ENCODE measurements at places on chromosomes 4 and X.

DNA sequence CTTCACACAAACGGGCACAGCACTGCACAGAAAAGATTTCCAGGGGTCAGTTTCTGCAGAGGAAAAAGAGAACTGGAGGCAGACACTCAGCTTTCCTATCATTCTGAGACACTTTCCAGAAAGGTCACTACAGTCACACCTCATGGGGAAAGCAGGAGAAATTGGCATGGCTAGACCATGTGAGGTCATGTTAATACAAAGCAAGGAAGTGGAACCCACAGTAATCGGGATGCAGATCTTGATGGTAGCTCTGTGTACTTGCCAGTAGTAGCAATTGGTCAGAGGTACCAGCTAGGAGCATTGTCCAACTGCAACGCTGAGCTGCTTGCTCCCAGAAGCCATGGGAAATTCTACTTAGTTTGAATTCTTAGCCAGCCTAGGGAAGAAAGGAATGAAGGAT lies 255.3 kb upstream of the PCDH10 start:
- DNase-seq = no peak

DNA sequence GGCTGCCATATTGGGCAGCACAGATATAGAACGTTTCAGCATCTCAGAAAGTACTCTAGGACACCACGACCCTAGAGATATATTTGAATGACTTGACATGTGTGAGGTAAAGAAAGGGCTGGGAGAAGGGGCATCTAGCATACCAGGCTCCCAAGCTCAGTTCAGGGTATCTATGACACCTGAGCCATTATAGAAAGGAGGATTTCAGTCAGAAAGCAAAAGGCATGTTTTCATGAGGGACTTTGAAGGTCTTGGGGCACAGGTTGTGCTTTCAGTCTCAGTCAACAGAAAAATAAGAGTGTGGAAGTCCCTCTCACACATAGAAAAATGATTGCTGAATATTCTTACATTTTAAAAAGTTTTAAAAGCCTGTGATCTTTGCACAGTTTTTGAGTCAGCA lies 51.6 kb downstream of the NIPAL1 start:
- no peak for DNase-seq

GRCh38 chrX:136780763-136781162 lies at the start of gene ARHGEF6:
ARHGEF6 (minus strand) TSS chrX:136780932; CDS start chrX:136780882, 50 bp downstream.
- DNase-seq = no peak

DNA sequence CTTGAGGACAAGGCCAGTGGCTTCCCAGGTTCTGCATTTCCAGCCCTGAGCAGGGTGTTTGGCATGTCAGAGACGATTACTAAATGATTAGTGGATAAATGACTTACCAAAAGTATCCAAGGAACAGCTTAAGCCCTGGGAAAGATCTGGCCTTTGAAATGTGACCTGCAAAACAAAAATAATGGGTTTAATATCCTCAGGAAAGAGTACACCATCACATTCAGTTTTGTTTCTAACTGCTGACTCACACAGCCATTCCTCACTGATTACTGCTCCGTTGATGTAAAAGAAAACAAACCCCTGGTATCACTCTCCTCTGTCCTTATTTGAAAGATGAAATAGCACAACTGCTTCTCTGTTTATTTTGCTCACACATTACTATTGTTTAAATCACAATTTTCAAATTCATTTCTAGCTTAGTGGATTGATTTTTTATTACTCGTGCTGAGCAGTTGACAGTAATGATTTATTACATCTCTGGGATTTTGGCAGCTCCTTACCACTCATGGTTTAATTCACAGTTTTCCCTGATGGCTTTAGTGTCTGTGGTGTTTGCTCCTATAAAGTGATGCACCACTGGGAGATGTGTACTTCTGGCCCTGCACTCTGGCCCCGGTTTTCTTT lies 117.0 kb downstream of the CBLL2 start:
- DNase-seq = no peak

- DNase-seq = no peak
Observed at GRCh38 chr4:156790866-156791265, 180.7 kb downstream of the PDGFC start.

GRCh38 chr4:119958983-119959382 lies 107.7 kb downstream of the MAD2L1 start:
- no peak for DNase-seq

GRCh38 chr4:93645120-93645519 lies 183.4 kb upstream of the ATOH1 start:
- no peak for DNase-seq

DNA sequence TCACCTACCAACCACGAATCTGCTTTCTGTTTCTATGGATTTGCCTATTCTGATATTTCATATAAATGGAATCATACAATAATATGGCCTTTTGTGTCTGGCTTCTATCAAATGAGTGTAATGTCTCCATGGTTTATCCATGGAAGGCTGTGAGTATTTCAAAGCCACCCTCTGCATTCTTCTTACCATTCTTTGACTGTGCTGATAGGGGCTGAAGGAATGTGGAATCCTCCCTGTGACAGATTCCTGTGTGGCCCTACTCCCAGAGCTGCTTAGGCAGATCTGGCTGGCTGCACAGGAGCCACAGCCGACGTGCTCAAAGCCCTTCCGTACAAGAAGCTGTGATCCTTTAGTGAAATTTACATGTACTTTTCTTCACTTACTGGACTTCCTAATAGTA lies 163.2 kb downstream of the HS6ST2 start:
- DNase-seq = no peak

GRCh38 chr4:65302145-65302544 lies 368.1 kb downstream of the EPHA5 start:
- no peak for DNase-seq

GRCh38 chr4:147840838-147841738 lies 109.2 kb downstream of the ARHGAP10 start:
- no peak for DNase-seq

- DNase-seq = no peak
Observed at GRCh38 chr4:25310066-25310802, 2.3 kb upstream of the ZCCHC4 start.

DNA sequence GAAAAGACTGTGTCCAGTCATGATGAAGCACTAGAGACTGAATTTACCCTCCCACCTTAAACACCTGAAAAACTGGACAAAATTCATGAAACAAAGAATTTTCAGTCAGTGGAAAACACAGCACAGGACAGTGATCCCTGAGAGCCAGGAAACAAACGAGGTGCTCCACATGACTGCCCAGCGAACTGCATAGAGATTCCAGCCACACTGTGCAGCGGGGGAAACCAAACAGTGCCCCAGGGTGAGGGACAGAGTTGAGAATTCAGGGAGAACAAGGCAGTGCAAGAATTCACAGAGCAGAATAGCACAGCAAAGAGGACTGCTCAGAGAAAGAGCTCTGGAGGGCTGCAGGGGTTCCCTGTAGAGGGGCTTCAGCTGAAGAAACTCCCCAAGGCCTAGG lies 55.5 kb upstream of the SEC24B start:
- DNase-seq = no peak

DNA sequence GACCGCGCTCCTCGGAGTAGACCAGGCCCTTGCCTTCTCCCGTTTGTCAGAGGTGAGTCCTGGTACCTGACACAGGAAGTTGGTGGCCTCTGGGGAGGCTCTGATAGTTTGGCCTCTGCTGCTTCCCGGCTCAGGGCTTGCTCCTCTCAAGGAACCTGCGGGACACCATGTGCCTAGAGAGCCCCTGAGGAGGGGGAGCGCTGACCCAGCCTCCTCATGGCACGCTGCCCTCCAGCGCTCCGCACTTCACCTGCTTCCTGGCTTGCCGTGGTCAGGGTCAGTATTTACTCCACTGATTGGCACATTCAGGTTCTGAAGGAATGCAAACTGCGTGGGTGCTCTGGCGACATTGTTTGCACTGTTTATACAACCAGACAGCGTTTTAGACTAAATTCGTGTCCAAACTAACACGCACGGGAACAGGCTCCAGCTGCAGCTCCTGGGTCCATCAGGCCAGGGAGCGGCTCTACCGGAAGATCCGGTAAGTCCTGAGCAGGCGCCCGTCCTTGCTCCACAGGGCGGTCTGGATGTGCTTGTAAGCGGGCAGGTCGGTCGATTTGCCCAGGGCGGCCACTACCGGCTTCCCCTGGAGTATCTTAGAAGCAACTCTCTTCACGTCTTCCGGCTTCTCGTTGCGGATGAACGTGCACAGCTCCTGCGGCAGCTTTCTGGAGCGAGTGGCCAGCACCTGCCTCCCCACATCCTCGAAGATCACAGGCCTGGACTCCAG lies 121.6 kb upstream of the GRID2 start:
- no peak for DNase-seq

DNA sequence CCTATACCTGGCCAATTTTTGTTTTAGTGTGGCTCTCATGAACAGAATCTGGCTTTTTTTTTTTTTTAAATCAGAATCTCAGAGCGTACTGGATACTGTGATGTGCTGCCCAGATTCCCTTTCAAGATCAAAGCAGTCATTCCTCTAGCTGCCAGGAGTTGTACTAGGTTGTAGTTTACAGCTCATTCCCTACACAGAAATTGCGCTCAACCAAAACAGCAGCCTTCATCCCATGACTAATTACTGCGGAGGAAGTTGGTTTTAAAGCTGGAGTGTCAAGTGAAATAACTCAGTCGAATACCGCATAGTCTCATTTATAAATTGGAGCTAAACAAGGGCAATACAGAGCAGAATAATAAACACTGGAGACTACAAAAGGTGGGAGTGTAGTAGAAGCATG lies 12.2 kb upstream of the TMPRSS11B start:
- no peak for DNase-seq

DNA sequence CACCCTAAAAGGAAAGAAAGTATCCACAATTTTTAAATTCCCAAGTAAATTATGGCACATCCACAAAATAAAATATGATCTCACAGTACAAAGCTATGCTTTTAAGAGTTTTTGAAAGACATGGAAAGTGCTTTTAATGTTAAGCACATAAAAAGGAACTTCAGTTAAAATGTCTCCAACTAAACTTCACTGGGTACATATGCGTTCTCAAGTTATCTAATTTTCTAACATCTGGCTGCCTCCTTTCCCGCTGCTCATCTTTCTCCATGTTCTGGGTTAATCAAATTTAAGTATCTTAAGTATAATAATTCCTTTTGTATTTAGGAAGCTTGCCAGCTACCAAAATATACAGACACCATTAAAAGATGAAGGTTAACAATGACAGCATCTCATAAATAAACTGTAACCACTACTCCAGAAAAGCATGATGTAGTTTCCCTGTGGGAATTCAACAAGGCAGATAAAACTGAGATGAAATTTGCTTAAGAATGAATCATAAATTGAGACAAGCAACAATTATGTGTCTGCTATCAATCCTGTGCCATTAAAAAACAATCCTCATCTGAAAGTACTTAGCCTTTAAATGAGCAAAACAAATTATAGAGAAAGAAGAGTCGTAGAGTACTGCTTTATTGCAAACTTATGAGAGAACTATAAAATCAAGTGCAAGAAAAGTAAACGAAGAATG lies 25.1 kb downstream of the PRSS12 start:
- no peak for DNase-seq

DNA sequence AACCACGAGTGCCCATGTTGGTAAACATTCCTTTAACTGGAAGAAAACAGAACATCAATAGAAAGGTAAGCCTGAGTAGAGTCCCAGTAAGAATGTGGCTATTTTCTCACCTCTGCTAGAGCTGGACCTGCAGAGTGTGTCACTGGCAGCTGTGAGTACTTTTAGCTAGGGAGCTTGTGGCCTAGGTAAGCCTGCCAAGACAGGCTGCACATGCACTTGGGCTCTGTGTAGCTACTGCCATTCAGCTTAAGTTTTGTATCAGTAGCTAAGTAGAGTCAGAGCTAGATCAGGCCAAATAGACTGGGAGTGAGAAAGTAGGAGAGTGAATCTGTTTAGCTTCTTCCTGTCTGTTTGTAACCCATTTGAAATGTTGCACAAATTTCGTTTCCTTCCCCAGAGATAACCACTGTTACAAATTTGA lies 35.3 kb downstream of the RBPJ start:
- DNase-seq = no peak

DNA sequence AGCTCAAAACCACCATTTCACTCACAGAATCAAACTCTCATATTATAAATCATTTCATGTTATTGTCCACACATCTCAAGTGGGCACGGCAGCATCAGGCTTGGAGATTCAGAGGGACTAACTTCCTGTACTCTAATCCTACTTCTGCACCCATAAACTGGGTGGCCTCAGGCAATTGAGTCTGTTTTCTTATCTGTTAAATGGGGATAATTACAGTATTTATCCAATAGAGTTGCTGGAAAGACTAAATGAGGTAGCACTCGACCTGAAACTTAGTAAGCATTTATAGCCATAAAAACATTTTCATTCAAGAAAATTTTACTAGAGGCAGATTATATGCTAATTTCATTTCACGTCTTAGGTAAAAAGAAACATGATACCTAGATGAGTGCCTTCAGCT lies 13.0 kb downstream of the TBC1D1 start:
- DNase-seq = no peak

All from stimulated activated CD8-positive, alpha-beta memory T cell treated with anti-CD3 and anti-CD28 coated beads, Interleukin-15, amount 100 ng/mL, for 24 hours (primary cell).